ENCODE measurements at places on chromosomes 3 and 15.

- DNase-seq = no peak
Observed at GRCh38 chr3:52811452-52812011, 16.9 kb downstream of the ITIH3 start.

GRCh38 chr3:13896473-13897154 is 16.7 kb upstream of the WNT7A start:
- no peak for DNase-seq

- DNase-seq = no peak
Observed at GRCh38 chr3:127716384-127716783, 43.6 kb downstream of the ABTB1 start.

- DNase-seq = no peak
Observed at GRCh38 chr15:90603893-90604292, 74.2 kb downstream of the CRTC3 start.

Measured in retinal pigment epithelial cell (primary cell).